ENCODE measurements at places on chromosomes 1 and 21.

GRCh38 chr1:89781494-89782126 is 39.2 kb upstream of the LRRC8D start:
- DNase-seq, result no peak

DNA sequence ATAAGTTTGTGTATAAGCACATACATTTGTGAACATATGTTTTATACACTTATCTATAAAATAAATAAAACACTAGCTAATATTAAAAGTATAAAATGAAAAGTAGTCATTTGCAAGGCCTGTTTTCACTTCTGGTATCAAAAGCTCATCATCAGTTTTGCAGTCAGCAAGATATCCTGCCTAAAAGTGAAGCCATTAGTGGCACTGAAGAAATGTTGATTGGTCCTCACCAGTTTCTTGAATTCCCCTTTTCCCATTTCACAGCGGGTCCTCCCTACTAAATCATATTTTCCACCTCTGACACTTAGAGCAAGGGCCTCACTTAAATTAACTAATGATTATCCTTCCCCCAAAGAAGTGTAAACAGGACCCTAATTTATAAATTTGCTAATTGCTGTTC is 6.7 kb downstream of the TBX15 start:
- DNase-seq, result no peak

DNA sequence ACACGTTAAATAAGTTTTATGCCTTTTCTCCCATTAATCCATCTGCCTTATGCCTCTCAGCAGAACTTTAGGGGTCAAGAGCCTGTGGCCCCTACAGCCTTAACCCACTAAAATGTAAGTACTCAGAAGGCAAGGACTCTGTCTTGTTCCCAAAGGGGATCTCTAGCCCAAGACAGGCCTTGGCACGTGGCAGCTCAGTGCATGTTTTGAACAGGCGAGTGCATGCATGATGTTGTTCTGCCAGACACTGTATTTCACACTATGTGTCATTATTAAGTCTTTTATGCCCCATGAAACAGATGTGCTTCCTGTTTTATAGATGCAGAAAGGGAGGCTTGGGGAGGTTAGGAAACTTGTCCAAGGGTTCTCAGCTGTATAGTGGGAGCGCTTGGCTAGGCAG is 102.8 kb downstream of the ETS2 start:
- no peak for DNase-seq

GRCh38 chr1:56223968-56224367 is 355.4 kb downstream of the PLPP3 start:
- no peak for DNase-seq

DNA sequence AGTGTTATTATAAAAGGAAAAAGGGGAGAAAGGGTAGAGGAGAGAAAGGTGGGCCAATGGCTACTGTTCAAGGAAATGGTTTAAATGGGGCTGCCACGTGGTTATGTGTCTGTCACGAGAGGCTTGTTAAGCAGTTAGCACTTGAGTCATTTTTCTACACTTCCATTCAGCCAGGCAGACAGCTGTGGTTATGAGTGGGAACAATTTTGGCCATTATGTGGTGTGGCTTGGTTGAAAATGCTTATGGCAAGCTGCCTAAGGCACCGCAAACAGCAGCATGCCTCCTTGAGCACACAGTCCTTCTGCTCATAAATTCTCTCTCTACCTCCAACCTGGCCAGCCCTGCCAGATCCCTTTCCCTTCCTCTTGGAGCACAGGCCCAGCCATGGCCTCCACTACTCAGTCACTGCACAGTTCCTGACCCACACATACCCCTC is 3.2 kb upstream of the SRM start:
- DNase-seq, result no peak

GRCh38 chr1:5770981-5771765 is 221.1 kb downstream of the NPHP4 start:
- DNase-seq, result no peak

GRCh38 chr1:75736016-75736415 is 11.5 kb downstream of the ACADM start:
- DNase-seq, result no peak

DNA sequence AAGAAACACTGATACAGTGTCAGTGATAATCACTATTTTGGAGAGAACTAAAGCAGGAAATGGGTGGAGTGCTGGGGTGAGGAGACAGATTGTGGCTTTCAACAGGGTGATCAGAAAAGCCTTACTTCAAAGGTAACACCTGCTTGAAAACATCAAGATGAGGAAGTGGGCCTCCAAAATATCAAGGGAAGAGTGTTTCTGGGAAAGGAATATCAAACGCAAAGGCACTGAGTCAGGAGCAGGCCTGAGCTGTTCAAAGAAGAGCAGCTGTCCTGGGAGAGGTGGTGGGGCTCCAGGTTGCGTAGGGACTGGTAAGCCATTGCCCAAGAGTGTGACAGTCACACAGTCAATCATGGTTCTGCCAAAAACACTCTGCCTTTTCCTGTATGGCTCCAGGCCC is 47.1 kb upstream of the ATP1A1 start:
- no peak for DNase-seq

- no peak for DNase-seq
Observed at GRCh38 chr1:7581754-7582459, 189.2 kb upstream of the VAMP3 start.

- no peak for DNase-seq
Observed at GRCh38 chr1:22799971-22800370, 89.3 kb downstream of the EPHB2 start.

DNA sequence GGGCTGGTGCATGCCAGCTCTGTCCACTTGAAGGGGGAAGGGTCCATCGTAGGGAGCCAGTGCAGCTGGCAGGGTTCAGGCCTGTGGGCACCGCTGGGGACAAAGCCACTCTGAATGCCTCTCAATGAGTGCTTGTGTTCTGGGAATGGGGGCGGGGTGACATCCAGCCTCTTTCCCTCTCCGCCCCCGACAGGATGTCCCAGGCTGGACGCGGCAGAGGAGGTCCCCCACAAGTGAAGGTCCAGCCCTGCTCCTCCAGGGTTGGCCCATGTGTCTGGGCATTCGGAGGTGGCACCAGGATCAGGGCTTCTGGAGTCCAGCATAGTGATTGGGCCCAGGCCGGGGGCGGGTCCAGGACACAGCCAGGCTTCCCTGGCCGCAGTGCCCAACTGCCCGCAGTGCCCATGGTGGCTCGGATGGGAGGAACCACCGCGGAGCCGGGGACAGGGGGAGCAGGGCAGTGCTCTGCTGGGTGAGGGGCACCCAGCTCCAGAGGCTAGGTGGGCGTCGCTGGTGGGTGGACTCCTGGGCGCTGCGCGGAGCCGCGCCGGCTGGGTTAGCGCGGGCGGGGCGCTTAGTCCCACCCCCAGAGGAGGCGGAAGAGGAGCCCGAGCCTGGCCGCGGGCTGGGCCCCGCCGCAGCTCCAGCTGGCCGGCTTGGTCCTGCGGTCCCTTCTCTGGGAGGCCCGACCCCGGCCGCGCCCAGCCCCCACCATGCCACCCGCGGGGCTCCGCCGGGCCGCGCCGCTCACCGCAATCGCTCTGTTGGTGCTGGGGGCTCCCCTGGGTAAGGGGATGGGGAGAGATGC is at the start of gene SHISA4:
Gene SHISA4, plus strand, starts transcription at position 617 of the 808 bp plus-strand sequence. Its CDS starts 97 bp downstream, at position 714.
- no peak for DNase-seq

GRCh38 chr1:55216096-55216495 is 932 bp upstream of the USP24 start:
- no peak for DNase-seq

DNA sequence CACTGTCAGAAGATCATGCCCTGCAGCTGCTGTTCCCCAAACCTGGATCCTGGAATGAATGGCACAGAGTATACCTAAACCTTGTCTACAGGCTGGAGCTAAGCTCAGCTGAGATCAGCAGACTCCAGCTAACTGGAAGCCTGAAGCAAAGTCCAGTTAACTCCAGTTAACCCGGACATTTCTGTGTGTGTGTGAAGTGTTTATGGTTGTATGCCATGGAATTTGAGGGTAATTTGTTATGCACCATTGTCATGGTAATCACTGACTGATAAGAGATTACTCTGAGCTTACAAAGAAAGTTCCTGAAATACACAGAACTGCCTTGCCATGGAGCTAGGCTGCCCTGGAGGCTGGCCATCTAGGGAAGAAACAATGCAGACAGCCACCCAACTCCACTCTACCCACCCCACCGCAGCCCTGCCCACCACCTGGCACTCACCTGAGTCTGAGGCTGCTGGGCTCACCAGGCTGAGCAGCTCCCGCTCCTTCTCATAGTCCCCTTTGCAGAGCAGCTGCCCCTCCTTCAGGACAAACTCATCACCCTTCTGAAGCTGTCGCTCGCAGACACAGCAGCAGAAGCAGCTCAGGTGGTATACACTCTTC is 107.4 kb downstream of the LMX1A start:
- no peak for DNase-seq

- DNase-seq, result no peak
Observed at GRCh38 chr1:8425150-8425780, 107.4 kb downstream of the SLC45A1 start.

- DNase-seq, result no peak
Observed at GRCh38 chr1:87249803-87250202, 78.9 kb upstream of the LMO4 start.

DNA sequence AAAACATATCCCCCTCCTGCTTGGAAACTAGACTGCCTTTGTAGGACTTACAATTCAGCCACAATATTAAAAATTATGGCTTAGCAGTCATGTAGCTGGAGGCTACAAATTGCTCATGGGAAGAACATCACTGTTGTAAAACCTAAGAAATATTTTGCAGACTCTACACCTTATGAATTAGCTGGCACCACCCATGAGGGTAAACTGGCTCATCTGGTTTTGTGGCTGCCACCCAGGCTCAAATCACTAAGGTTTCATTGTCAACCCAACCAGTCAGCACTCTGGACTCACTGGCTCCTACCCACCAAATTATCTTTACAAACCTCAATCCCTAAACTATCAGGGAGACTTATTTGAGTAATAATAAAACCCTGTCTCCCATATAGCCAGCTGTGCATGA is 100.7 kb upstream of the OLFM3 start:
- DNase-seq, result no peak

GRCh38 chr1:52153010-52153409 is 11.1 kb downstream of the ZFYVE9 start:
- no peak for DNase-seq

GRCh38 chr1:47175227-47175934 is 14.5 kb downstream of the PDZK1IP1 start:
- peak; percentile 46 for DNase-seq

DNA sequence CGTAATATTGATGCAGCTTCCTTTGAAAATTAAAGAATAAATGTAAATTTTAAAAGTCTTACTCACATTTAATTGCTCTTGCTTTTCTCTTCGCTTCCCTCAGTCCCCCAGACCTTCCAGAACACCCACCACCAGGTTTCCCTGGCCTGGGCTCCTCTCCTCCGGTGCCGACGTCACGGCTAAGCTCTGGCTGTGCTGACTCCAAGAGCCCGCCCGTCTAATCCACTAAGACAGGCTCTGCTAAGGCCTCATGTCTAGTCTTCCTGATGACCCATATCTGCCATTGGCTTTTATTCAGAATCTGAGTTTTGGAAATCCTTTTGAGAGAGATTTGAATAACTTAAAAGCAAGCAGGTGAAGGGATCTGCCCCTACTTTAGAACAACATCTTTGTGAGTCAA is 53.9 kb upstream of the NADK start:
- no peak for DNase-seq

GRCh38 chr1:164803366-164803765 is 244.4 kb downstream of the PBX1 start:
- no peak for DNase-seq

DNA sequence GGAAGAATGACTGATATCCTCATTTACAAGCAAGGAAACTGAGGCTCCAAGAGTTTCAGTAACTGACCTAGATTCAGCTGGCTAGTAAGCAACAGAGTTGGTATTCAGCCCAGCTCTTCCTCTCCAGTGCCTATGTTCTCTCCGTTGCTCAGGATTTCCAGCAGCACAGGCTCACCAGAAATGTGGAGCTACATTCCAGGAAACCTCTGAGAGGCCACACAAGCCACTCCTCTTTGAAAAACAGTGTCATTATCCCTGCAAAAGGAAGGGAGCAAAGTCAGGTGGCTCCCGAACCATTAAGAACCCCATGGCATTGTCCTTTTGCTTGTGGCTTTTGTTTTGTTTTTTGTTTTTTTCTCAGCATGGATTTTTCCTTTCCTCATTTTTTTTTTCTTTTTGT is 40.6 kb upstream of the DUSP10 start:
- no peak for DNase-seq

GRCh38 chr1:58799650-58800049 is 15.8 kb upstream of the JUN start:
- no peak for DNase-seq

DNA sequence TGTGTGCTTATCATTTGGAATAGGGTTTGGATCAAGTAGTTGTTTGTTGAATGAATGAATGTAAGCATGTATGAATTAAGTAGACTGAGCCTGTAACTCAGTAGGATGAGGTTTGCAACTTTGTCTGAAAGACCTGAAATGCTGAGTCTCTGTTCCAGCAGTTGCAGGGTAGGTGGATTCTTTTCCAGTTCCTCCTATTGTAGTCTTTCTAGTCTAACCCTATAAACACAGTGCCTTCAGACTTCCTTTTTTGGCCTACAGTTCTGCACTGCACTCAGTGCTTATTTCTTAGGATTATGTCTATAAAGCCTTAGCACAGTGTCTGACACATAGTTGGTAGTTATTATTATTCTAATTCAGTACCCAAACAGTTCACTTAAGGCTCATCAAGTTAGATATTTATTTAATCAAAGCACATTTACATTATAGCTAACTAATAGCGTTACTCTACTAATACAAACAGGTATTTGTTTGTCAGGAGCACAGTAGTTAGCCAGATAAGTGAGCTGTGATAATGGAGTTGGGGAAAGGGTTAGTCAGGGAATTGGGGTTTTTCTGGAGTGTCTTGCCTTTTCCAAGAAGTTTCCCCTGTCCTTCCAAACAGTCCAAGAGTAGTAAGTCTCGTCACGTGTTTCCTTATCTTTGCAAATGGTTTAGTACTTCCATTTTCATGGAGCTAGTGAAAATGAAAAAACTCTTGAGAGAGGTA is 45.0 kb downstream of the ABCD3 start:
- no peak for DNase-seq

GRCh38 chr1:44594871-44595735 is 79.2 kb downstream of the TMEM53 start:
- DNase-seq, result no peak

DNA sequence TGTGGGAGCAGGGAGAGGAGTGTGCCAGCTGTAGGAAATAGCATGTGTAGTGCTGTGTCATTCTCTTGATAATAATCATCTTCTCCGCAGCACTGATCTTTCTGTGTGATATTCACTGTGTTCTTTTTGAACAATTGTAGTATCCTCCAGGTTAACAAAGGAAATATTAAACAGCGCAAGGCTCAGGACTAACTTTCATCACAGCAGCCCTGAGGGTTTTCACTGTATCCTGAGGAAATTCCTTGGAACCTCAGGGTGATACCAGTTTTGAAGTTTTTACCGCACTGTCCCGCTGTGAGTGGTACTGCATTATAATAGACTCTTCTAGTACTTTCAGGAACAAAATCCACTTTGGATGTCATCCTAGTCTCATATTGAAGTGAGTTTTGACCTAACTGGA is 228.4 kb upstream of the COA6 start:
- DNase-seq, result no peak

DNA sequence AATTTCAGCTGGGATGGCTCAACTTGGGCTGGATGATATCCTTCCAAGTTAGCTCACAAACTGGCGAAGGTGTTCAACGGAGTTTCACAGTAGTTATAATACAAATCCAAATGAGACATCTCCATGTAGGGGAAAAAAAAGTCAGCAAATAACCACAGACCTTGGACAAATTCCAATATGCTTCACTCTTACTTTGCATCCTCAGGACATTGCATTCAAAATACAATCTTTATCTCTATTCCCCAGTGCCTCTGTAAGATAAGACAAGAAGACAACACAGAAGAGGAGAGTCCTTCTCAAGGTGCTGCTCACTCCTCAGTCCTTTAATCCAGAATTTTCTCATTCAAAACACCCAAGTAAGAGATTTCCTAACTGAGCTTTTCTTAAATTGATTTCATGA is 1797.7 kb downstream of the MRPL39 start:
- no peak for DNase-seq

Data from NCI-H2081 treated with DMSO at 0.1 percent for 48 hours (cell line).